Non-pigmented ciliary epithelial cell (primary cell): ENCODE measurements at places on chromosomes 4 and X.

DNA sequence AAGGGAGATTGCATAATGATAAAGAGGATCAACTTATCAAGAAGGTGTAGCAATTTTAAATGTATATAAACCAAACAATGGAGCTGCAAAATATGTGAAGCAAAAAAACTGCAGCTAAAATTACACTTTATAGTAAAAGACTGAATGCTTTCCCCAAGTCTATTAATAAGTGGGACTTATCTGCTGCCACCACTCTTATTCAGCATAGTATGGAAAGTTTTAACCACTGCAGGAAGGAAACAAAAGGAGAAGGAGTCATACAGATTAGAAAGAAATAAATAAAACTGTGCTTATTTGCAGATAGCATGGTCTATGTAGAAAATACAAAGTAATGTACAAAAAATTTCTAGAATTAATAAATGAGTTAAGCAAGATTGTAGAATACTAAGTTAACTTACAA is 94.1 kb upstream of the GK2 start:
- no peak for DNase-seq

DNA sequence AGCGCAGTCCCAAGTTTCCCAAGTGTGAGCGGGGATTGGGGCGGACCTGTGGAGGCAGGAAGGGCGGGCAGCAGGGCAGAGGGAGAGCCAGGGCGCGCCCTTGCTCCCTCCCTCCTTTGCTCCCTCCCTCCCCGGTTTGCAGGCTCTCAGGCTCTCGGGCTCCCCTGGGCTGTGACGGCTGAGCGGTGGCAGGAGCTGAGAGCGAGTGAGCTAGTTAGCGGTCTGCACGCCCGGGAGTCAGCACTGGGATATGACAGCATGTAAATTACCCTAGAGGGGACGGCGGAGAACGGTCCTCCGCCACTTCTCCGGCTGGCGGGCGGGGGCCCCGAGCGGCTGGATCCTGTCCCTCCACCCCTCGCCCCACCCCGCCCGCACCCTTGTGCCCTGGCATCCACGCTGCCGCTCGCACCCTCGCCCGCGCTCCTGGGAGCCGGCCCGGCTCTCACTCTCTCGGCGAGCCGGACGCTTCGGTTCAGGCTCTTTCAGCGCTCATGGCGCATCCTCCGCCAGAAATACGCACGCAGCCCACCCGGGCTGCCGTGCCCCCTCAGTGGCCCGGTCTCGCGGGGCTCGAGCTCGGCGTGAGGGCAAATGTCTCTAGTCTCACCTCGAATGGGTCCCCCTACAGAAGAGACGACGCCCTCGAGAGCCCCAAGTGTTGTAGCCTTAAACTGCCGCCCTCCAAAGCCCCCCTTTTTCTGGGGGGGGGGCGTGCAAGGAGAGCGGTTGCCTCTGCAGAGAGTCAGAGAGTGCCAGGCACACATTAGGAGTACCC is at the start of gene TSC22D3:
Gene TSC22D3, minus strand, starts transcription at position 54 of the 778 bp plus-strand sequence. CDS start 368 bp downstream, outside the sequence.
- DNase-seq: no peak

DNA sequence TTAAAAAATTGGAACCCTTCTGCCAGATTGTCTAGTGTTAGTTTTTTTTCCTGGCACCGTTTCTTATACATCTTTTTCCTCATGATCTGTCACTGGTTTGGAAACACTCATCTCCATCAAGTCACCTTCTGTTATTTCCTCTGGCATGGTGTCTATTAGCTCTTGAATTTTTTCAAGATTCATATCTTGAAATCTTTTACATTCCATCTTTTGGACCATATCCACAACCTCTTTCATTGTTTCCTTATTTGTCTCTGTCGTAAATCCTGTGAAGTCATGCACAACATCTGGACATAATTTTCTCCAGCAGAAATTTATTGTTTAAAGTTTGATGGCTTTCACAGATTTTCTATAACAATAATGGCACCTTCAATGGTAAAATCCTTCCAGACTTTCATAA is 10.2 kb upstream of the TMEM185A start:
- no peak for DNase-seq

DNA sequence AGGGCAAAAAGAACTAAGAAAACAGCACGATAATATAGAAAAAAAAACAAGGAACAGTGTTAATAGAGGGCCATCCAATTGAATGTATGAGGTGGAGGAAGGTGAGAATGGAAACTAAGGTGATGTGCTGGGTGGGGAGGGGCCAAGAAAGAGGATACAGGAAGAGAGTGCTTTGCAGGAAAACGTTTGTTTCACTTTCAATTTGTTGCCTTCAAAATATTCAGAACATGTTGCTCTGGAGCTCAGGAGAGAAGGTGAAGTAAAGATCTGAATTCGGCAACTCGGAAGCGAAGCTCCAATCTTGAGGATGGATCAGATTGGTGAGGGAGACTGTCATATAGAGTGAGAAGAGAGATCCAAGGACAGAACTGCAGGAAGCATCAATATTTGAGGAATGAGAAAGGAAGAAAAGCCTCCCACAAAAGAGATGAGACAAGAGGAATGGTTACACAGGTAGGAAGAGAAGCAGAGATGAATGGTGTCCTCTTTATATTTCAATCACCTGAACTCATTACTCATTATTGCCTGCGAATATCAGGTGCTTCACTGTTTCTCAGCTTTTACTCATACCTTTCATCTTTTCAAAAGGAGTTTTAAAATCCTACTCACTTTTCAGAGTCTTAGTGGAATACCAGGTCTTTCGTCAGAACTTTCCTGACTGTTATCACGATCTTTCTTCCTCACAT is 14.7 kb upstream of the SEC24D start:
- DNase-seq: no peak

- DNase-seq: no peak
Measured at GRCh38 chr4:137608085-137608484, 75.8 kb upstream of the PCDH18 start.

- no peak for DNase-seq
Measured at GRCh38 chrX:139202742-139203420, 327.7 kb upstream of the F9 start.

- no peak for DNase-seq
Measured at GRCh38 chr4:78689261-78689660, 86.9 kb upstream of the BMP2K start.

- DNase-seq: no peak
Measured at GRCh38 chr4:119244832-119245231, 32.3 kb downstream of the USP53 start.

- DNase-seq: no peak
Measured at GRCh38 chr4:104429150-104429741, 65.4 kb downstream of the CXXC4 start.

DNA sequence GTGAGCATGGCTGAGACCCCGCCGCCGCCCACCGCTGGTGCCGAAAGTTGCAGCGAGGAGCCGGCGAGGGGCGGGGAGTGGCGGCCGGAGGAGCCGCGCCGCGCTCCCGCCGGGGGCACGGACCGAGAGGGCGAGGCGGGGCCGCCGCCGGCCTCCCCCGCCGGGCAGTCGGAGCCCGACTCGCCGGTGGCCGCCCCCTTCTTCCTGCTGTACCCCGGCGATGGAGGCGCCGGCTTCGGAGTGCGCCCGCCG is 16.5 kb downstream of the UTP3 start:
- no peak for DNase-seq

GRCh38 chr4:22677780-22678179 is 15.0 kb upstream of the GBA3 start:
- no peak for DNase-seq

DNA sequence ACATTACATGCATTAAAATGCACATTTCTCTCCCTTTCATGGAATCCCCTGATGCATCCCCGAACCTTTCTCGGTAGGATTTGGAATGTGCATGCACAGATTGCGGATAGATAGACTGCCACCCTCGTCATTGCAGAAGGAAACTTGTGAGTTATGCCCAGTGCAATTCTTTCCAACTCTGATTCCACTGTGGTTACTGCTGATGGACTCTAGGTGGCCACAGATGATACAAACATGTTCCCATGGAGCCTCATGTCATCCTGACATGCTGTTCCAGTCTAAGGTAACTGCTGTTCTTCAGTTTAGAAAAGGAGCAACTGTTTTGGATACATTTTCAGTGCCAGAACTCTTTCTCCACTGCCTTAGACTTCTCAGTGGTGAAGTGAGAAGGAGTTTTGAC is 9.1 kb upstream of the VCX3B start:
- no peak for DNase-seq

DNA sequence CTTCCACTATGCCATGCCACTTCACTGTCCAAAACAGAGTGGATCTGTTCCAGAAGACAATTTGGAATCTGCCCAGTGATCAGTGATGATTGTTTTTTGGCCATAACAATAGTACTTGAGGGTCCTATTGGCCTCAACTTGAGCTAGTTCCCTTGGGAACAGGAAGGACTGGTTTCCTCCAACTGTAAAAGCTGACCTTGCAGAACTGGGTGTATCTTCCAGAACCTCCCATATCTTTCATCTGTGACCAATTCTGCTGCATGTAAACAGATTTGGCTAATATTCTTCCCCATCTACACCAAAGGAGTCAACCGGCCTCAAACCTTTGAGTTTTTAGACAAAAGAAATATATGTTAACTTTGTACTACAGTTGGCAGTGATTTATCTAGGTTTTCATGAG is 165.1 kb upstream of the TRPC5 start:
- DNase-seq: no peak

GRCh38 chr4:38409852-38410251 is 254.1 kb upstream of the KLF3 start:
- no peak for DNase-seq

DNA sequence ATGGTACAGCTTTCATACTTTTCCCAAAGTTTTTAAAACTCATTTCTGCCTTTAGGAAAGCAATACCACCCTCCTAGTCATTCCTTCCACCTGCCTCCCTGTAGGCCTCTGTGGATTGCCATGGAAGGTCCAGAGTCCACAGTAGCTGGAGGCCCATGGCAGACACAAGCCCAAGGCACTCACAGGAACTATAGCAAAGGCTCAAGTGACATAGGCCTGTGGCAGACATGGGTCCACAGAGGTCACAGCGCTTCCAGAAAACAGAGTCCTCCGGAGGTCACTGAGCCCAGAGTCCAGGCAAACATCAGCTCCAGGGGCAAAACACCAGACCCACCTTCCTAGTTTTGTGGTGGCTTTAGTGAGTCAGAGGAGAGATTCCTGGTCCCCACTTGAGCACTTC is 147.6 kb upstream of the ATP6AP2 start:
- DNase-seq: no peak

- DNase-seq: no peak
Measured at GRCh38 chrX:94932278-94932965, 1258.4 kb downstream of the FAM133A start.

GRCh38 chrX:52415304-52415703 is 46.5 kb downstream of the XAGE2 start:
- no peak for DNase-seq

DNA sequence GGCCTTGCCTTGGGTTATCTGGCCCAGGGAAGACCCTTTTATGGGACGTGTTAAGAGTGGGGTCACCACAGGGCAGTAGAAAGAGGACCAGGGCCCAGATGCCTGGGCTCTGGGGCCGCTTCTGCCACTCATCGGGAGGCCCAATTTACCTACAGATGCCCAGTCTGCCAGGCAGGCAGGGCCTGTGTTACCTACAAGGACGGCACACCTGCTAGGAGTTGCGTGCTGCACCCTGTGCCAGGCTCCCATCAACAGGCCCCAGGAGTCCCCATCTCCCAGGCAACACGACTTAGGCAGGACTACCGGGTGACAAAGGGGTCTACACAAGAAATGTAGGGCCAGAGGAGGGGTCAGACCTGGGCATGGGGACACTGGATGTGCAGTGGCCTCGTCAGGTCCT is 34.6 kb downstream of the WDR1 start:
- no peak for DNase-seq

DNA sequence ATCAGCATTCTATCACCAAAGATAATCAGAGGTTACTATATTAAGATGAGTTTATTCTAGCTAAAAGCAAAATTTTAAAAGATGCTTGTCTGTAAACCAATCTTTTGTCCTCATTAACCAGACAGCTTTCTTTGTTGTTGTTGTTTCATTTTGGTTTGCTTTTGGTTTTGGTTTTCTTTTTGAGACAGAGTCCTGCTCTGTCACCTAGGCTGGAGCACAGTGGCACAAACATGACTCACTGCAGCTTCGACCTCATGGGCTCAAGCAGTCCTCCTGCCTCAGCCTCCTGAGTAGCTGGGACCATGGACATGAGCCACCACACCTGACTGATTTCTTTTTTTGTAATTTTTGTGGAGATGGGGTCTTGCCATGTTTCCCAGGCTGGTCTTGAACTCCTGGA is 102.9 kb downstream of the COX18 start:
- DNase-seq: no peak

DNA sequence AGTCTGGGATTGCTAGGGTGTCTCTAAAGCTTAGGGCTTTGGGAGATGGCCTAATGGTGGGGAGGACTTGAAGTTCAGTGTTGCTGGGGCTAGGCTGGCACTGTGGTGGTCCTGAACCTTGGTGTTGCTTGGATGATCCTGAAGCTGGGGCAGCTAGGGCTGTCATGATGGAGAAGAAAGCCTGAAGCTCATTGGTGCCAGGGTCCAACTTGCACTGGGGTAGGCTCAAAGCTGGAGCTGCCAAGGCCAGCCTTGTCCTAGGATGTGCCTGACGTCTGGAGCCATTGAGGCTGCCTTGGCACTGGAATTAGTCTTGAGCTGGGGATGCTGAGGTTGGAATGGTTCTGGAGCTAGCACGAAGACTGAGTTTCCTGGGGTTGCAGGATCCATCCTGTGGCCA is 61.0 kb upstream of the NLRP2B start:
- no peak for DNase-seq

DNA sequence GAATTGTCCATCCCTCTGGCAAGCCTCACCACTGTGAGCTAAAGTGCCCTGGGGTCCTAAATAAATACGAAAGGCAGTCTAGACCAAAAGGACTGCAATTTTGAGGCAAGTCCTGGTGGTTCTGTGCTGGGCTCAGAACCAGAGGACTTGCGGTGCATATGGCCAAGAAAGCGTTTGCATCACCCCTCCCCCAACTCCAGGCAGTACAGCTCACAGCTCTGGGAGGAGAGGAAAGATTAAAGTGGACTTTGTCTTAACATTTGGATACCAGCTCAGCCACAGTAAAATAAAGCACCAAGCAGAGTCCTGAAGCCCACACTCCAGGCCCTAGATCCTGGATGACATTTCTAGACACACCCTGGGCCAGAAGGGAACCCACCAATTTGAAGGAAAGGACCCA is 24.9 kb downstream of the RNF128 start:
- no peak for DNase-seq

DNA sequence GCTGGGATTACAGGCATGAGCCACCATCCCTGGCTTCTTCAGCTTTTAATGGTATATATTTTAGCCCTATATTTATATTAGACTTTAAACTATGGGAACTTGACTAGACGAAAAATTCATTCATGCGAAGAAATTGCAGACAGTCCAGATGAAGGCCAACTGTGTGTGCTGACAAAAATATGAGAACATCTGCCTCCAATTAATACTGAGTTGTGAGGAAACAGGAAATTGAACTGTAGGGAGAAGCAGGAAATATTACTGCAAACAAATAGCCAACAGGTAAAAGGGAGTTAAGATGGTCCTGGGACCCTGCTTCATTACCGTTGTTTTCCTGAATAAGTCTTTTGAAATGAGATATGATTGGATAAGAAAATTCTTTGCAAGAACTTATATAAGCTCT is 26.3 kb downstream of the MGARP start:
- DNase-seq: no peak

DNA sequence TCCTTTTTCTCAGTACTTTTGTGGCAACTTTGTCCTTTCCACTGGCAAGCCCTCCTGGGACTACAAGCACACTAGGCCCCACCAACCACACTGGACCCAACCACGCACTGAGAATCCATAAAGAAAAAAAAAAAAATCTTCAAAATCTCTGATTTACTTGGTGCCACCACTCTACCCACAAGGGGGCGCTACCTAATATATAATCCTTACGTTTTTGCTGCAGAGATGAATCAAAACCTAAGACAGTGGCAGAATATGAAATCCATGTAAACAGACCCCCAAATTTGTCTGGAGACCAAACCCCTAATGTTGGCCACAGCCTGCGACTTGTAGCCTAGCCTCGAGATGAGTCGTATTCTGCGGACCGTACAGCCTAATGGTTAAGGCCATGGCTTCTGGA is 63.5 kb upstream of the ARHGAP36 start:
- DNase-seq: no peak
